ENCODE measurements at places on chromosomes 6 and 20.

DNA sequence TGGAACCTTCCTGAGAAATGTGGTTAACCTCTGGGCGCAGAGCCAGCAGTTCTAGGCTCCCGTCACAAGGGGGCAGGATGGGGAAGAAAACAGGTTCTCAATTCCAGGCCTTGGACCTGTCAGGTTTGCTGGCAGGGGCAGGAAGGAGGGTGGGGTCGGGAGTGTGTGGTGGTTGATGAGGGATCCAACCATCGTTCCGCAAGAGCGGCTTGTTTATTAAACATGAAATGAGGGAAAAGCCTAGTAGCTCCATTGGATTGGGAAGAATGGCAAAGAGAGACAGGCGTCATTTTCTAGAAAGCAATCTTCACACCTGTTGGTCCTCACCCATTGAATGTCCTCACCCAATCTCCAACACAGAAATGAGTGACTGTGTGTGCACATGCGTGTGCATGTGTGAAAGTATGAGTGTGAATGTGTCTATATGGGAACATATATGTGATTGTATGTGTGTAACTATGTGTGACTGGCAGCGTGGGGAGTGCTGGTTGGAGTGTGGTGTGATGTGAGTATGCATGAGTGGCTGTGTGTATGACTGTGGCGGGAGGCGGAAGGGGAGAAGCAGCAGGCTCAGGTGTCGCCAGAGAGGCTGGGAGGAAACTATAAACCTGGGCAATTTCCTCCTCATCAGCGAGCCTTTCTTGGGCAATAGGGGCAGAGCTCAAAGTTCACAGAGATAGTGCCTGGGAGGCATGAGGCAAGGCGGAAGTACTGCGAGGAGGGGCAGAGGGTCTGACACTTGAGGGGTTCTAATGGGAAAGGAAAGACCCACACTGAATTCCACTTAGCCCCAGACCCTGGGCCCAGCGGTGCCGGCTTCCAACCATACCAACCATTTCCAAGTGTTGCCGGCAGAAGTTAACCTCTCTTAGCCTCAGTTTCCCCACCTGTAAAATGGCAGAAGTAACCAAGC is 29.6 kb downstream of the SRSF3 start:
- DNase-seq, result peak; percentile 58

- no peak for DNase-seq
Observed at GRCh38 chr6:80636689-80637088, 530.2 kb downstream of the BCKDHB start.

DNA sequence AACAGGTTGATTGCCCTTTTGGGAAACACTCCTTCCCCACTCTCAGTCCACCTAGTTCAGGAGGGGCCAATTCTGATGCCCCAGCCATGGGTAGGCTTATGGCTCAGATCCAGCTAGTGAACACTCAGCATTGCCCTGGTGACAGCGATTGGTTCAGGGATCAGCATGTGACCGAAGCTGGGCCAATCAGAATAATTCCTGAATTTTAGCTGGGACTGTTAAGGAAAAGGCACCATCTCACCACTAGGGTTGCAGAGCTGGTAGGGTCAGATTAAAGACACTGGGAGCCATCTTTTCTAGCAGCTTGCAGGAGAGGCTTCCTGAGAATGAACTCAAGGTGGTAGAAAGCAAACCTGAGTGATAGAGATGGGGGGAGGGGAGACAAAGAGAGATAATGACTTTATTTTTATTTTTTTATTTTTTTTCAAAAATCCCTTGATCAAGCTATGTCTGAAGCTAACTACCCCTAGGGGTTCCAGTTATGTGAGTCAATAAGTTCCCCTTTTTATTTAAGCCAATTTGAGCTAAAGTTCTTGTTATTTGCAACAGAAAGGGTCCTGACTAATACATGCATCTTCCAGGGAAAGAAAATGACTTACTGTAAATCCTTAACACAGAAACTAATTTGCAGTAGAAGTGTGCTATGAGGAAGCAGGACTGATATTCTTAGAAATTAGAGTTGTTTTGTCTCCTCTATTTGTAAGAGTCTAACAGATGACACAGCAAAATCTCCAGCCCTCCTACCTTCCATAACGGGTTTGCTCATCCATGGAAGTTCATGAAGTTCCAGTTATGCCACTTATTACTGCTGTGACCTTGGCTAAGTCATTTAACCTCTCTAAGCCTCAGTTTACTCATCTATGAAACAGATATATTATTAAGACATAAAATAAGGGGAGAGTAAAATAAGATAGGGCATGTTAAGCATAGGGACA is 44.7 kb downstream of the EYA2 start:
- peak; percentile 55 for DNase-seq

GRCh38 chr6:4268171-4268570 is 132.8 kb upstream of the ECI2 start:
- DNase-seq, result no peak

DNA sequence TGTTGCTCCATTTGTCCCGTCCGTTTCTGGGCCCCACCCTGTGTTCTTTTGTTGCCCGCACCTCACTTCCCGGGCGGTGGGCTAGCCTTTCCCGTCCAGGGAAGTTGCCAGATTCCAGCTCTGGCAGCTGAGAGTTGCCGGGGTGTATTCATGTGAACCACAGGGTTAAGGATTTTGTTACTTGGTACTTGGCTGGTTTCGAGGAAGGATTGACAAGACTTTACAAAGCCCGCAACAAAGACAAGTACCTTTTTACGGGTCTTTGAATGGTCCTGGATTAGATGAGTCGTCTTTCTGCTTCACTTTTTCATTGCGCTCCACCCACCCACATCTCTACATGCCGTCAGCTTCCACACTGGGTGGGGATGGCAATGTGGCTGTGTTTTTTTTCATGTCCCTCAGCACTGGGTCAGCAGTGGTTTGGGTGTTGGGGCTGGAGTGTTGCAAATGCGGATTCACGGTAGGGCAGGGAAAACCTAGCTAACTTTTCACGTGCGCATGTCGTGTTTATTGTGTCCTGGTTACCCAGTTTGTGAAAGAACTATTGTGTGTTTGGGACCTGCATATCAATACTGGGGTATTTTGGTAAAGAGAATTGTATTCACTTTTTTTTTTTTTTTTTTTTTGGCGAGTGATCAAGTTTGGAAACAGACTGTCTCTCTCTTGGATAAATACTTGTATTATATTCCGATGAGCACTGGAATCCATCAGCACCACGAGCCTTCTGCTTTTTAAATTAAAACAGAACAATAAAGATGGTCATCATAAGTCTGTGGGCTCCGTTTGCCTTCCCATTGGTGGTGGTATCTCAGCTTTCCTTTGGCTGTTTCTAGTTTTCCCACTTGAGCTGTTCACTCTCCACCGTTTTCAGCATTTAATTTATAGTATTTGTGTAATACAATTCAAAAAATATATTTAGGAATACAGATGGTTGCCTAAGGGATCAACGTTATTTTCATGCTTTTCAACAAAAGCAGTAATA is 1.2 kb downstream of the DUSP22 start:
- DNase-seq, result no peak

GRCh38 chr6:33861722-33862121 is 57.9 kb upstream of the MLN start:
- DNase-seq, result no peak

DNA sequence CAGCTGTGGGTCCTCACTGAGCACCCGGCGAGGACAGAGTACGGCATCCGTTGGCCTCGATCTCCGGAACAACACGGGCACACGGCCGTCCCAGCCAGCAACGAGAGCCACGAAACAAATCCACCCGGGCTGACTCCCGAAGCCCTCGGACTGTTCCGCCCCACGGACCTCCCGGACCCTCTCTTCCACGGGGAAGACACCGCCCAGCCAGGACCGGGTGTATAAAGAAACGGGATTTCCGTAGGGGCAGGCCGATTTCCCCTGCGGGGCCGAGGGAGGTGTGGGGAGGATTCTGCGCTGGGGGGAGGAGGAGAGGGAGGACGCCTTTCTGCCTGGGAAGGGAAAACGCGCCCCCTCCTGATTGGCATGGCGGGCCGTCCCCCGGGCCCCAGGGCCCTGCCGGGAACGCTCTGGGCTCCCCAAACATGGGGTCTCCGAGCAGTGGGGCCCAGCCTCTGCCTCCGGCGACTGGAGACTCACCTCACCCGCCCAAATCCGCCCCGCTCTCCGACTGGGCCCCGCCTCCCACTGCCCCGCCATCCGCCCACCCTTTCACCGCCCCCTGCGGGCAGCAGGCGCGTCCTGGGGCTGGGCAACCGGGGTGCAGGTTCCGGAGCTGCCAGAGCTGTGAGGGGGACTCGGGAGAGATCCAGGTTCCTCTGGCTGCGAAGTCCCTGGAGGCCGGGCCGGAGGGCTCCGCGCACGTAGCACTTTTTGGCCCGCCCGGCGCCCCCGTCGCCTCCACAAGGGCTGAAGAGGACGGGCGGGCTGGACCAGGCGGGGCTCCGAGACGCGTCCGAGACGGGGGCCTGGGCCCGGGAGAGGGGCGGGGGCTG is 679 bp upstream of the PPDPF start:
- no peak for DNase-seq

DNA sequence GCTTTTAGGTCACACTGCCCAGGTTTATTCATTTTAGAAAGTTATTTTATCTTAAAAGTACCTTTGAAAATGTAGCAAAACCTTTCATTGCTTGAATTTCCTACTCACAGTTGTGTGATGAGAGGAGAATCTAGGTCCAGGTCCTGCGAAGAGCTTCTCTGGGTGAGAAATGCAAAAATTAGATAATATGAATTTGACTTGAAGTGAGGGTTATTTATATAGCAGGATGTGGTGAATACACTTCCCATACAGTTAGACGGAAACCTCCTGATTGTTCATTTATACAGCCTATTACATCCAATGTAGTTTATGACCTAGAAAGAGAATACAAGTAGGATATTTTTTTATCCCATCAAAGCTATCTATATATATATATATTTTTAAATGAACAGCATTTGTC is 30.5 kb downstream of the CDKAL1 start:
- DNase-seq, result no peak

All from HCT116 (cell line).